ENCODE measurements at places on chromosomes 12 and 14. TPM values are rescaled to one million over a fixed set of nuclear protein-coding genes. Genes with fewer than 3 reads are reported as not detected.

The TAS2R42 gene
- total RNA-seq: not detected

The SLC39A5 gene
- total RNA-seq: 0.96 TPM

The JKAMP gene
- 25.0 TPM for total RNA-seq

The ACVRL1 gene
- not detected for total RNA-seq

The RHEBL1 gene
- 15.1 TPM for total RNA-seq

The CELA1 gene
- not detected for total RNA-seq

The PTPN6 gene
- 283 TPM for total RNA-seq

The ING4 gene
- total RNA-seq: 26.3 TPM

The TMBIM4 gene
- 50.5 TPM for total RNA-seq

The ESRRB gene
- total RNA-seq: not detected

The MAP3K9 gene
- total RNA-seq: 6.0 TPM

DNA sequence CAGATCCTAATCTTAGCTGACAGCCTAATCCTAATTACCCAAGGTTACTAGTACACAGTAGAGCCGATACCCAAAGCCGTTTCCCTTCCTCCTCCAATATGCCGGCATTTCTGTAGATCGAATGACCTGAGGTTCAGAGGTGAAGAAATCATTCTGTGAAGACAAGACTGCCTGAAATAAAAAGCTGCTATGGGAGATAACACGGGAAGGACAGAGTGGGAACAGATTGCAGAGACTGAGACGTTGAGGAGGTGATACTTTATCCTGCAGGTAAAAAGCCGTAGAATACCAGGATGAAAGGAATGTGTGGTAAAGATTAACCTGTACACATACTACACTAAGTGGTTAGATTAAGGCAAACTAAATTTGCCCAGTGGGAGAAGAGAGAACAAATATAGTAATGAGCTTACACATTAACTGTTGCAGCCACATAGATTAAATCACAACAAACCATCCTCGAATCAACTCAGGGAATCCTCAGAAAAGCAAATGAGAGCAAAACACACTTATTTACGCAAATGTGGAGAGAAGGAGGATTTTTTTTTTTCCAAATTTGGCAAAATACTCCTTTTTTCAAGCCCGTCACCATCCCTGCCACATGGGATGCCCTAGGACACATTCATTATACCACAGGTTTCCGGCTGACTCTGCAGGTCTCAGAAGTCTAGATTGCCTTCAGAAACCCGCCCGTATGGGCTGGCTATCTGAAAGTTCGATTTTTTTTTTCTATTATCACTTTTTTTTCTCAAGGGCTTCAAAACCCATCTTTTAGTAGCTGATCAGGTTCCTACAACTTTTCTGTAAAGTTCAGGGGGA lies 188.0 kb downstream of the TTC8 start:
- H3K27me3 ChIP-seq: peaks cover 22% of the 10 kb centered on the region
- H3K4me3 ChIP-seq: no peak overlapping the region
- DNase-seq: no peak

GRCh38 chr12:51371295-51371953 lies 19.8 kb downstream of the GALNT6 start:
- peaks cover 55% of the 10 kb centered on the region for H3K36me3 ChIP-seq
- DNase-seq: no peak
- peak overlapping the region; percentile 50 for H3K27ac ChIP-seq
- H3K4me1 ChIP-seq: peaks cover 68% of the 10 kb centered on the region
- H3K27me3 ChIP-seq: no peaks in the 10 kb centered on the region
- H3K4me3 ChIP-seq: no peak overlapping the region

DNA sequence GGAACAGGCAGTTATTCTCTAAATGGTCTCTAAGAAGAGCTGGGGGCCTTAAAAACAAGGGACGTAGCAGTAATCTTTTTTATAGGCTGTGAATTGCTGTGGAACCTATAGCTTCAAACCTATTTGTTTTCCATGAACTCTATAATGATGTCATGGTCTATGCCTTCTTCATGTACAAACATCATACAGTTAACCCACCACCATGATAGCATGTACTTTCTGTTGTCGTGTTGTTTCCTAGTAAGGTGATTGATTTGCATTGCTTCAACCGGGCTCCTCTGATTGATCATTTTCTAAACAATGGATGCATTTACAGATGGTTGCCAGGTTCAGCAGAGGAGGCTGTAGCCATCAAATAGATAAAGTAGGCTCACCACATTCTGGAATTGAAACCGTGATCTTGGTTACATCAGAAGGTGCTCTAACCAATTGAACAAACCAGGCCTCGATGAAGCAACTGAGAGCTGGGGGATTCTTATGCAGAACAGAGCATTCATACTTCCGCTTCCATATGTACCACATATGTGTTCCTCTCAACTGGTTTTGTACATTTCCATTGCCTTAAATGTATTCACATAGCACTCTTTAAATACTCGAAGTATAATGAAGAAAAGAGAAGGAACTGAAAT lies 25.6 kb upstream of the PCNX1 start:
- H3K27ac ChIP-seq: no peak overlapping the region
- H3K27me3 ChIP-seq: no peaks in the 10 kb centered on the region
- H3K36me3 ChIP-seq: no peaks in the 10 kb centered on the region
- no peak overlapping the region for H3K4me3 ChIP-seq
- peaks cover 51% of the 10 kb centered on the region for H3K4me1 ChIP-seq

DNA sequence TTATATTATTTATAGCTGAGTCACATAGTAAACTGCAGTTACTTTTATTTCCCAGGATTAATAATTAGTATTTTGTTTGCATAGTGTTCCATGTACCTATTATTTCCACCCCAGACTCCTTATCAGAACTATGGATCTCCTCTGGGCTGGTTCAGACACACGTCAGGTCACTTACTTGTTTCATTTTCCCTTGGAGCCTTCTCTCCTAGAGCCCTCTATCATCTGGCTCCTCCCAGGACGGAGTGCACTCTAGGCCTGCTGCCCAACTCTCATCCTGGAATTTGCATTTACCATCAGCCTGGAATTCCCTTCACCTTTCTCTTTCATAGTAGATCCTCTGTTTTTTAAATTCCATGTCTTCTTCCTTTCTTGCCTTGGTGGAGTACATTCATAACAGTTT lies 28.5 kb upstream of the GALNT16 start:
- no peaks in the 10 kb centered on the region for H3K27me3 ChIP-seq
- no peak for DNase-seq
- H3K4me3 ChIP-seq: no peak overlapping the region
- peaks cover 7% of the 10 kb centered on the region for H3K4me1 ChIP-seq
- H3K36me3 ChIP-seq: peaks cover 2% of the 10 kb centered on the region
- no peak overlapping the region for H3K27ac ChIP-seq

- H3K27me3 ChIP-seq: no peaks in the 10 kb centered on the region
- H3K4me3 ChIP-seq: no peak overlapping the region
- peaks cover 46% of the 10 kb centered on the region for H3K4me1 ChIP-seq
- H3K27ac ChIP-seq: no peak overlapping the region
These were observed 4.5 kb downstream of the CNOT2 start for GRCh38 chr12:70247653-70248199.

DNA sequence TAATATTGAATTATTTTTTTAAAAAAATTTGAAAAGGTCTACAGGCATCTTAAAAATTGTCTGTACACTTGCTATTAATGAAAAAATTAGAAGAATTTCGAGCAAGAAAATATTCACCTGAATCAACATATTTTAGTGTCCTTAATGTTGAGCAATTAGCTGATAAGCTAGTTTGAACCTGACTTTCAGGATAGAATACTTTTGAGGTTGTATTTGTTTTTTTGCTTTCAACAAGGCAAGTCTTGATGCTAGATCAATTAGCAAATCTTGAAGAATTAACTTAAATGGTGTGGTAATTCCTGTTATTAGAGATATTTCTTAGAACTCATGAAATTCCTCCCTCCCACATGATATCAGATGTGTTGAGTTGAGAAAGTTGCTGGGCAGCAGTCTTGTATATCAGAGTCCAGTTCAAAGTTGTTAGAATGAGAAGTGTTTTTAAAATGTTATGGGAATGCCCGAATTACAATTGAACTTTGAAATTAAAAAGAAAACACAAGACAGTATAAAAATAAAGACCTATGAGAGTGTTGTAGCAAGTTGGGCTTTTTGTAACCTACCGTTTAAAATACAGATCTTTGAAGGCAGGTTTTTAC lies 119.2 kb downstream of the TRMT5 start:
- no peak for DNase-seq
- H3K27me3 ChIP-seq: no peaks in the 10 kb centered on the region
- H3K4me3 ChIP-seq: no peak overlapping the region

DNA sequence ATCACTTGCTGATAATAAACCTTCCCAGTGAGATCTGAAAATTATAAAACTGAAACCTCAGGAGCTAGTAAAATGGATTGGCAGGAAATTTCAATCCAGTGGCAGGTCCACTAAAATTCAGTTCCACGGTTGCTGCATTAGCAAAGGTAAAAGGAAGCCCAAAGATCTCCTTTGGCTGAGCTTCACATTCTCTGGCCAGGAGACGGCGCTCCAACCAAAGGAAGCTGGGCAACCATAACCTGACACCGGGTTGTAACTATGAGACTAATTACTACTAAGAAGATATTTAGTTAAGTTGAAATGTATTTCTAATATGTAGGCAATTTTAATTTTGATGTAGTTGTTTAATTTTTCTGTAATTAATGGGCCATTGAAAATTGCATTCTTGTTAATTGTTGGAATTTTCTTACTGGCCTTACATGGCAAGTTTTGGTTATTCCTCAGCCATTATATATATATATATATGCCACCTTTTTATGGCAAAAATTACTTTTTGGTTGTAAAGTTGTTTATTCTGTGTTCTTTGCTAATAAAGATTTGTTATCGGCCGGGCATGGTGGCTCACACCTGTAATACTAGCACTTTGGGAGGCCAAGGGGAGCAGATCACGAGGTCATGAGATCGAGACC lies 17.0 kb downstream of the OR8S1 start:
- H3K27me3 ChIP-seq: peaks cover 12% of the 10 kb centered on the region
- H3K4me1 ChIP-seq: peaks cover 5% of the 10 kb centered on the region
- no peak overlapping the region for H3K27ac ChIP-seq
- H3K4me3 ChIP-seq: no peak overlapping the region
- H3K36me3 ChIP-seq: no peaks in the 10 kb centered on the region

GRCh38 chr12:96578526-96579125 lies 89.2 kb downstream of the CFAP54 start:
- no peaks in the 10 kb centered on the region for H3K36me3 ChIP-seq
- H3K4me3 ChIP-seq: no peak overlapping the region
- H3K27ac ChIP-seq: no peak overlapping the region
- DNase-seq: no peak

- no peaks in the 10 kb centered on the region for H3K27me3 ChIP-seq
- peaks cover 28% of the 10 kb centered on the region for H3K36me3 ChIP-seq
- no peak overlapping the region for H3K27ac ChIP-seq
- H3K4me3 ChIP-seq: no peak overlapping the region
These were observed 9.6 kb downstream of the PRKAG1 start for GRCh38 chr12:49008943-49009342.

- no peak for DNase-seq
- no peak overlapping the region for H3K27ac ChIP-seq
- H3K4me1 ChIP-seq: no peaks in the 10 kb centered on the region
- no peaks in the 10 kb centered on the region for H3K36me3 ChIP-seq
- no peak overlapping the region for H3K4me3 ChIP-seq
These were observed 243.5 kb upstream of the CAND1 start for GRCh38 chr12:67025543-67026114.

DNA sequence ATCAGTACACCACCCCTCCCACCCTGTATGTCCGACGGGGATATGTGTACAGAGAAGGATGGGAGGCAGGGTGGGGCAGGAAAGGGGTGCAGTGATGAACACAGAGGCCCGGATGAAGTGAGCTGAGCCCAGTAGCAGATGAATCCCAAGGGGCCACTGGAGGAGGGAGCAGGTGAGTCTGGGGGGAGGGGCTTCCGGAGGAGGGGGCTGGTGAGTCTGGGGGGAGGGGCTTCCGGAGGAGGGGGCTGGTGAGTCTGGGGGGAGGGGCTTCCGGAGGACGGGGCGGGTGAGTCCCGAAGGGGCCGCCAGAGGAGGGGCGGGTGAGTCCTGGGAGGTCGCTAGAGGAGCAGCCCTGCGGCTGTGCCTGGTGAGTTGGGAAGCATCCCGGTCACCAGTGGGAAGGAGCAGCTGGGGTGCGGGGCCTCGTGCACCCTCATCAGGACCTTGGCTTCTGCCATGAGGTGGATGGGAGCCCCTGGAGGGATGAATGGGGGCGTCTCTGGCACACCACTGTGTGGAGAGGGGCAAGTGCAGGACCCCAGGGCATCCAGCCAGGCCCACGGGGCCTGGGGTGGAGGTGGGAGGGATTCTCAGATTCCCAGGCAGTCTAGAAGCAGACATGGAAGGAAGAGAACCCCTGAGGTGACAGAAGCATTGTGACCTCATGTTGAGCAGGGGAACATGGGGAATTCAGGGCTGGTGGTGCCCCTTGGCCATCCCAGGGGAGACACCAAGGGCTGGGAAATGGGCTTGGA lies 14.0 kb downstream of the BEGAIN start:
- H3K4me3 ChIP-seq: no peak overlapping the region
- DNase-seq: no peak
- H3K36me3 ChIP-seq: no peaks in the 10 kb centered on the region
- no peak overlapping the region for H3K27ac ChIP-seq
- H3K4me1 ChIP-seq: peaks cover 5% of the 10 kb centered on the region

GRCh38 chr12:91133871-91134270 lies 22.6 kb upstream of the LUM start:
- no peaks in the 10 kb centered on the region for H3K4me1 ChIP-seq
- DNase-seq: no peak

DNA sequence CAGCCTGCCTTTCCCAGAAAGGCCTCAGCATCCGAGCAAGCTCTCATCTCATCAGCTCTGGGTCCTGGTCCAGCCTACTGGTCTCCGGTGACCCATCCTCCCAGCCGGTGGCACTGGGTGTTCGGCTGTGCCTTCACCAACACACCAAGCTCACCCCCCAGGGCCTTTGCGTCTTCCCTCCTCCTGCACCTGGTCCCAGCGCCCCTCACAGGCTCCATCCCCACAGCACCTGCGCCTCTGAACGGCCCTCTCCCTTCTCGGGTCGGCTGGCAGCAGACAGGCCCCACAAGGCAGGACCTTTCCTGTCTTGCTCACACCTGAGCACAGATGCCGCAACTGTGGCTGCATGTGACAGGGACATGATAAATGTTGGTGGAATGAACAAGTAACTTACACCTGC lies 13.1 kb downstream of the P2RX2 start:
- H3K27ac ChIP-seq: no peak overlapping the region
- no peaks in the 10 kb centered on the region for H3K27me3 ChIP-seq
- no peak for DNase-seq

GRCh38 chr12:106300761-106301160 lies 1.8 kb upstream of the TCP11L2 start:
- no peak overlapping the region for H3K27ac ChIP-seq
- no peak overlapping the region for H3K4me3 ChIP-seq
- no peak for DNase-seq
- H3K4me1 ChIP-seq: peaks cover 22% of the 10 kb centered on the region
- no peaks in the 10 kb centered on the region for H3K27me3 ChIP-seq

DNA sequence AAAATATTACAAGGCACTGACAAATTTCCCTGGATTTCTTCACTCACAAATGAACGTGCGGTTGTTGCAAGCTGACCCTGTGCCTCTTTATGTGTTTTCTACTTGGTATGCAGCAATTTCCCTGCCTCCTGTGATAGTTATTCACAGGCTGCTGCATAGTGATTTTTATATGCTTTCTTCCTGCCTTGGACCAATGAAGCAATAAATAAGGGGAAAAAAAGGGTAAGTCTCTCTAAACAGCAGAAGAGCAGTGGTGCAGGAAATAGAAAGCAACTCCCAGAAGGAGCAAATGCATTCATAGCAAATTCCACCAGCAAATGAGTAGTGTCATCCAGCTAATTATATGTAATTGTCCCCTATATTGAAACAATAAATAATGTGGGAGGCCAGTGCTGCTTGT lies 737.9 kb downstream of the GALC start:
- H3K4me1 ChIP-seq: no peaks in the 10 kb centered on the region
- DNase-seq: no peak
- no peak overlapping the region for H3K27ac ChIP-seq
- H3K4me3 ChIP-seq: no peak overlapping the region
- H3K27me3 ChIP-seq: no peaks in the 10 kb centered on the region

- no peak overlapping the region for H3K4me3 ChIP-seq
- no peak overlapping the region for H3K27ac ChIP-seq
- peaks cover 23% of the 10 kb centered on the region for H3K36me3 ChIP-seq
- no peak for DNase-seq
These were observed 2.7 kb upstream of the SMIM41 start for GRCh38 chr12:52076811-52077210.

All from activated CD8-positive, alpha-beta memory T cell treated with anti-CD3 and anti-CD28 coated beads, Interleukin-2, amount 10 ng/mL, durations not matched to agents 7 days and 5 days (primary cell).